Placental epithelial cell (primary cell): ENCODE measurements at places on chromosomes 2 and 18. TPM values are rescaled to one million over a fixed set of nuclear protein-coding genes. Genes with fewer than 3 reads are reported as not detected.

The ZAP70 gene
- total RNA-seq, result 0.11 TPM in 1 of 2 replicates, not detected in the other

The SETBP1 gene
- 18.5 and 24.9 TPM in 2 replicates for total RNA-seq

The GAL3ST2 gene
- 0.79 TPM in 1 of 2 replicates, not detected in the other for total RNA-seq

The IL36B gene
- not detected in 2 replicates for total RNA-seq

The AQP4 gene
- not detected in 2 replicates for total RNA-seq

The EGR4 gene
- not detected in 2 replicates for total RNA-seq

The STK25 gene
- 271 and 448 TPM in 2 replicates for total RNA-seq

The ANKRD62 gene
- not detected in 2 replicates for total RNA-seq

The DES gene
- under 0.01 TPM in 1 of 2 replicates, not detected in the other for total RNA-seq

The RNF125 gene
- 0.43 and 0.79 TPM in 2 replicates for total RNA-seq

The CFC1 gene
- not detected in 2 replicates for total RNA-seq

The GAD1 gene
- total RNA-seq, result 1.3 and 4.3 TPM in 2 replicates

The CCDC93 gene
- 15.5 and 18.8 TPM in 2 replicates for total RNA-seq

The GAREM1 gene
- total RNA-seq, result 8.9 and 11.0 TPM in 2 replicates

The RNPEPL1 gene
- total RNA-seq, result 14.1 and 17.2 TPM in 2 replicates

The TMEM131 gene
- 40.3 and 56.5 TPM in 2 replicates for total RNA-seq

The SERPINB12 gene
- not detected in 2 replicates for total RNA-seq

The QPCT gene
- 47.6 and 60.9 TPM in 2 replicates for total RNA-seq

The NHEJ1 gene
- 21.9 and 23.6 TPM in 2 replicates for total RNA-seq

The OSR1 gene
- total RNA-seq, result 114 and 277 TPM in 2 replicates

The DLX2 gene
- not detected in 2 replicates for total RNA-seq

The NAT8 gene
- total RNA-seq, result not detected in 2 replicates

The CRYGD gene
- not detected in 2 replicates for total RNA-seq

The SCG2 gene
- total RNA-seq, result 0.33 and 3.1 TPM in 2 replicates
